ENCODE measurements at places on chromosomes 7 and 10.

DNA sequence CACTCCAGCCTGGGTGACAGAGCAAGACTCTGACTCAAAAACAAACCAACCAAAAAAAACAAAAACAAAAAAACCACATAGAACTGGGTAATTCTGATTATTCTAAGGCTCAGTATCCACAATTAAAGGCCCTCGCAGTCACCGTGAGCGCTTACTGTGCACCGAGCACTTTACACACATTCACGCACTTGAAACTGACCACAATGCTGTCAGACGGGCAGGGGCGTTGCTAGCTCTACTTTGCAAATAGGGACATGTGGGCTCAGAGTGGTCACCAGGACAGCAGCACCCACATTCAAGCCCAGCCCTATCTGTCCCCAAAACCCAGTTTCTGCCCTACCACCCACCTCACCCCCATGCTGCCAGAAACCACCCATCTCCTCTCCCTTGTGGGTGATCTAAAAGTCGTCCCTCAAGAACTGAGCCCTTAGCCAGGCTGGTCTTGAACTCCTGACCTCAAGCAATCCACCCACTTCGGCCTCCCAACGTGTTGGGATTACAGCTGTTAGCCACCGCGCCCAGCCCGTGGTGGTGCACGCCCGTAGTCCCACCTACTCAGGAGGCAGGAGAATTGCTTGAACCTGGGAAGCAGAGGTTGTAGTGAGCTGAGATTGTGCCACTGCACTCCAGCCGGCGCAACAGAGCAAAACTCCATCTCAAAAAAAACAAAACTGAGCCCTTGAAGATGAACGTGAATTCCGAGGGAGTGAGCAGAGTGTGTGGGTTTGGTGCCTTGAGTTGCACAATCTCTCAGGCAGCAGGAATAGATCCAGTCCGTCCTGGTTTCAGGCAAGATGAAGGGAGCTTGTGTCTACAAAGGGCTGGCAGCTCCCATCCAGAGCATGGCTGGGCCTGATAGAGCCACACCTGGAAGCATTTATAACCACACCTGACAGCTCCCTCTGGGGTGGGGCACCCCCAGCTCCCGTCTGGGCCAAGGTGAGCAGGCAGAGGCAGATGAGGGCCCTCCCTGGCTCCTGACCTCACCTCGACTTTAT, 5.4 kb upstream of the HSPB1 start:
- DNase-seq: no peak

DNA sequence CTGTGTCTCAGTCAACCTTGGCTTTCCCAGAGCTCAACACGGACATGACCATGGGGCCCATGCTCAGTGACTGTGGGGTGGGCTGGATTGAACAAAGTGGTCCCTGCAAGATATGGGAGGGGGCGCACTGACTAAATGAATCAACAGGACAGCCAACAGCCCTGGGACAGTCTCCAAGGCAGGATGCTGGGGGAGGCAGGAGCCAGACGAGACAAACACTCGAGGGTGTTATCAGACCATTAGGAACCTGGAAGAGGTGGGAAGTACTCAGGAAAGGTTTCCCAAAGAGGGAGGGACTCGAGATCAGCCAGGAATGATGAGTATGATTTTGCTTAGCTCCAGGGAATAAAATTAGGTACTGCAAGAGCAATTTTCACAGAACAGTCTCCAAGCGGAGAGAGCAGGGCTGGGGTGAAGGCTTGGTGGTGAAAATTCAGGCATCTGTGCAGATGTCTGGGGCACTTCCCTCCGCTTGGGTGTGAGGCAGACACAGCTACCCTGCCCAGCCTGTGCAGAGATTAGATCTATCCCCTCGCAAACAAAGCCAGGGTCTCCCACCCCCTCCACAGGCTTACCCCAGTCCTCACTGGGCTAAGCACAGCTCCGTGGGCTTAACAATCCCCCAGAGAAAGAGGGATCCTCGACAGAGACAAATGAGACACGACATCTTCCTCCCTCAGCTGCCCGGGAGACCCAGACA, 261.1 kb upstream of the ZMIZ1 start:
- DNase-seq: no peak

GRCh38 chr10:110426294-110427181, 71.2 kb upstream of the DUSP5 start:
- DNase-seq: no peak

DNA sequence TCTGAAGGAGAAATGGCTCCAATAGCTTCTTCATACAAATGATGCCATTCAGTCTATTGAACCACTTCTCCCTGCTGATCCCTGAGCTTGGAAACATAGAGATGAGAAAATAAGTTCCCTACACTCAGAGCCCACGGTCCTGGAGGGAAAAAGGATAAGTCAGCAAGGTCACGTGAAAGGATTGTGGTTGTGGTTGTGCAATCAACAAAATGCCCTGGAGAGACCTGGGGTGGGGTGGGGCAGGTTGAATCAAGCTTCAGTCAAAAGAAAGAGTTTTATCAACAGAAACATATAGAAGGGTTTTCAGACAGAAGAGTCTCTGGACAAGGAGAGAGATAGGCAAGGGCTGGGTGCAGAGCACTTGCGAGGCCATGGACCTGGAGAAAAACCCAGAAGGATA, 30.1 kb downstream of the C10orf90 start:
- DNase-seq: no peak

DNA sequence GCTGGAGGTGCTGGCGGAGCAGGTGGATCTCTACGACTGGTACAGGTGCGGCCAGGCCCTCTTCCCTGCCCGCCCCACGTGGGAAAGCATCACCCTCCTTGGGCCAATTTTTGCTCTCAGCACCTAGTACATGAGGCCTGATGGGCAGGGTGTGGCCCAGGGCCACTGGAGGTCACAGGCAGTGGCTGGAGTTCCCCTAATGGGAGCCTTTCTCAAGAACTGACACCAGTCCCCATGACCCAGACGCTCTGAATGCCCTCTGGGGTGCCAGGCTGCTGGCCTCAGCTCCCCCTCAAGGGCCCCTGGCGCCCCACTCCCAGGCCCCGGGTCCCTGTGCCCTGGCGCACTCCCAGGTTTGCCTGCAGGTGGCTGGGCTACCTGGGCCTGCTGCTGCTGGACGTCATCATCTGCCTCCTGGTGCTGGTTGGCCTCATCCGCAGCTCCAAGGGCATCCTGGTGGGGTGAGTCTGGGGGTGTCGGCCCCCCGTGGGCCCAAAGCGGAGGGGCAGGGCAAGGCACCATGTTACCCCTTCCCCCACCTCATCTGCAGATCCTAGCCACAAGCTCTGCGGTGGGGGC, 15.9 kb downstream of the TTYH3 start:
- DNase-seq: no peak

GRCh38 chr7:130639388-130639787, 29.2 kb downstream of the COPG2 start:
- no peak for DNase-seq

Measured in stimulated activated CD4-positive, alpha-beta T cell treated with anti-CD3 and anti-CD28 coated beads, Interleukin-4, amount 100 ng/mL, for 4 hours (primary cell).